ENCODE measurements at places on chromosomes 7 and 10.

GRCh38 chr10:28496481-28496961 lies 36.4 kb upstream of the WAC start:
- no peak for DNase-seq

- DNase-seq = no peak
Observed at GRCh38 chr7:80848841-80849240, 70.0 kb downstream of the SEMA3C start.

GRCh38 chr10:44384601-44385025 lies 284 bp downstream of the CXCL12 start:
- no peak for DNase-seq

- DNase-seq = no peak
Observed at GRCh38 chr10:919481-919880, 12.0 kb downstream of the LARP4B start.

DNA sequence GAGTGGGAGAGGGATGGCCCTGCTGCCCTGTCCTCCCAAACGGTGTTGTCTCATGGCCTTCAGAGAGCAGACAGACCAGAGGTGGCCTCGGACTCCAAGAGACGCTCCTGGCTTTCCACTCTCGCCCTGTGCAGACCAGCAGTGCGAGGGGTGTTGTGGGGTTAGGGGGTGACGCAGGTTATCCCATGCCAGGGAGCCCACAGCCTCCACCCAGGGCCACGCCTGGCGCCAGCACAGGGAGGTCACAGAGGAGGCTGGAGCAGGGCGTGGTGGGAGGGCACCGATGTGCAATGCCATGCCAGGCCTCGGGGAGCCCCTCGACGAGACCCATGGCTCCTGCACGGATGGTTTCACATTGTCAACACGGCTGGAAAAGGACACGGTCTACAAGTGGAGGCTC lies 52.1 kb downstream of the INPP5A start:
- no peak for DNase-seq

GRCh38 chr7:43560742-43561330 lies 22.1 kb upstream of the STK17A start:
- DNase-seq = no peak

GRCh38 chr7:77516085-77516484 lies 21.0 kb upstream of the PTPN12 start:
- DNase-seq = no peak

GRCh38 chr7:216360-217300 lies 24.3 kb downstream of the FAM20C start:
- no peak for DNase-seq

DNA sequence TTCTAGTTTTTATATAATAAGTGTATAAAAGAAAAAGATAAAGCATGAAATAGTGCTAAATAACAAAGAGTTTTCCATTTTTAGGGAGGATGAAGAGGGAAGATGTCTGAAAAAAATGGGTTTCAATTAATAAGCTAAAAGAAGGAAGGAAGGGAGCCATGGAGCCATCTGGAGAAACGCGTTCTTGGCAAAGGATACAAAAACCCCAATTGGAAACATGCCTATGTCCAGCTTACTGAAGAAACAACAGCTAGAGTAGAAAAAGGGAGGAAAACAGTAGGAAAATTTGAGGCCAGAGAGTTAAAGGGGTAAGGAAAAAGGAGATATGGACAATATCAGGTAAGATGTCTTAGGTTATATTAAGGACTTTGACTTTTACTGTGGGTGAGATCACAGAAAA lies 416.2 kb upstream of the GHITM start:
- no peak for DNase-seq

- no peak for DNase-seq
Observed at GRCh38 chr7:93948106-93948505, 26.6 kb downstream of the GNG11 start.

- DNase-seq = no peak
Observed at GRCh38 chr7:132577206-132578049, 1.2 kb upstream of the PLXNA4 start.

- DNase-seq = no peak
Observed at GRCh38 chr7:125878235-125878956, 948.8 kb upstream of the POT1 start.

DNA sequence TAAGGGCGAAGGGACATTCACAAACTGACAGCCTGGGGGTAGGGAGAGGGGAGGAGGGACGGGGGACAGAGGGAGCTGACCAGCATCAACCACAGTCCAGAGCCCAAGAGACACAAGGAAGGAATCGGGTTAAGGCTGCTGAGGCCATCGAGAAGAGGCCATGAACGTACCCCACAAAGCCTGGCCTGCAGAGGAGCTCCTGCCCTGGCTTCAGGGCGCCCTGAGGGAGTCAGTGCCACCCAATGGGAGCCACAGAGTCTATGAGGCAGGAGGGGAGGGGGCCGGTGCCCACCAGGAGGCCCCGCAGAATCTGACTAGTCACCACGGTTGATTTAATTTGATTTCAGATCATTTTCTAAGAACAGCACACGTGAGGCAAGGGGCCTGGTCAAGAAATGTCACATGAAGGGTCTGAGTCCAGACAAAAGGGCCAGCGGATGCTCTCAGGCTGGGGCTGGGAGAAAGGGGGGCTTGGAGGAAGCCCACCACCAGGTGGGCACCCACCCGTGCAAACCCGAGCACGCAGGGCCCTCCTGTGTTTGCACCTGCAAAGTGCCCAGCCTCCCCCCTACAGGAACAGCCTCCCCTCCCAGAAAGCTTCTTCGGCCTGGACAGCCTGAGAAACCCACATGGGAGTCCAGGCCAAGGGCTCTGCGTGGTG lies 40.4 kb downstream of the CAMK2B start:
- no peak for DNase-seq

GRCh38 chr7:33550979-33551378 lies 354.4 kb upstream of the BMPER start:
- no peak for DNase-seq
